ENCODE measurements at places on chromosomes 7 and 10. TPM values are rescaled to one million over a fixed set of nuclear protein-coding genes. Genes with fewer than 3 reads are reported as not detected.

OR9A2 gene
- total RNA-seq, result not detected

PLXDC2 gene
- total RNA-seq, result 11.2 TPM

ACTL6B gene
- not detected for total RNA-seq

NOS3 gene
- 4.6 TPM for total RNA-seq

OR6B1 gene
- total RNA-seq, result not detected

SH2D4B gene
- not detected for total RNA-seq

Measured in fibroblast of the aortic adventitia (primary cell).